ENCODE measurements at places on chromosomes 3 and 15.

DNA sequence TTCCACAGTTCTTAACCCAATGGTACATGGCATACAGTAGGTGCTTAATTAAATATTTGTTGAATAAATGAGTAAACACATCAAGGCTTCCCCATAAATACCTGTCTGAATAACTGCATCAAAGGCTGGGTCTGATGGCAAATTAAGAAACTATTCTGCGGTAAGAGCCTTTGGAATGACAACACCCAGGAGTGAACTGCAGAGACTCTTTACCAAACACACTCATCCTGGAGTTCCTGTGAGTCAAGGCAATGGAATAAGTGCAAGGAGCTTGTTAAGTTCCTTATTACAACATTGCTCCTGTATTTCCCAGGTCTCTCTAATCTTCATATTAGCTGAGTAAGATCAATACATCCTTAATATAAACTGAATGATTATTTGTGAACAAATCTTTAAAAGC is 119.9 kb upstream of the STT3B start:
- DNase-seq = no peak

DNA sequence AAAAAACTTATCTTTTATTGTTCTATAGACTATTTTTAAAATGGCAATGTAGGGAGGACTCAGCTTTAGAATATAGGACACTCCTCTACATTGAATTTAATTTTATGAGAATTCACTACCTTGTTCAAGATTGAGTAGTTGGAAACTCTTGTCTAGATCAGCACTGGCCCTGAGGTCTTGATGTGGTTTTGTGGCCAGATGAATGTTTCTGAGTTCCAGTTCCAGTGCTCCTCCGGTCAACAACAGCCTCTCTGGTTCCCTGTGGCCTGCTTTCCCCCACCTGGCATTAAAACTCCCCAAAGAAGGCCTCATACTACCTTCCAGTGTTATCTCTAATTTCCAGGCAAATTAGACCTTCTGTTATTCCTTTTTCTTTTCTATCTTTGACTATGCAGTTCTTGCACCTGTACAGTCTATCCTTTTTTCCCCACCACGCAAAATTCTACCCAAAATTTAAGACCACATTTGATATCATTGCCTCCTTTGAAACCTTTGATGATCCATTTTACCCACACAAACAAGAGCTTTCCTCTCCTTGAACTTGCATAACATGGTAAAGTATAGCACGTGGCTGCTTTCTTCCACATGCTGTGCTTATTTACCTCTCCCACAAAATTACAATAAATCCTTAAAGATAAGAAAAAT is 9.6 kb upstream of the ANP32A start:
- DNase-seq = no peak

- no peak for DNase-seq
Observed at GRCh38 chr3:119536757-119537156, 22.7 kb downstream of the CD80 start.

DNA sequence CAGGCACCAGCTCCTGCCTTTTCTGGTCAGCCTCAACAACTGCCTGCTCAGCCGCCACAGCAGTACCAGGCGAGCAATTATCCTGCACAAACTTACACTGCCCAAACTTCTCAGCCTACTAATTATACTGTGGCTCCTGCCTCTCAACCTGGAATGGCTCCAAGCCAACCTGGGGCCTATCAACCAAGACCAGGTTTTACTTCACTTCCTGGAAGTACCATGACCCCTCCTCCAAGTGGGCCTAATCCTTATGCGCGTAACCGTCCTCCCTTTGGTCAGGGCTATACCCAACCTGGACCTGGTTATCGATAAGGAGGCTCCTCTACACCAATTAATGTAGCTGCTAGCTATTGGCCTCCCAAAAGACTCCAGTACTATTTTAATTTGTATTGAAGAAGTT is 38.9 kb downstream of the TFG start:
- DNase-seq = no peak

- DNase-seq = no peak
Observed at GRCh38 chr15:80169768-80170357, 17.1 kb downstream of the FAH start.

Data from OCI-LY7 (cell line).